ENCODE measurements at places on chromosomes 12 and 14.

DNA sequence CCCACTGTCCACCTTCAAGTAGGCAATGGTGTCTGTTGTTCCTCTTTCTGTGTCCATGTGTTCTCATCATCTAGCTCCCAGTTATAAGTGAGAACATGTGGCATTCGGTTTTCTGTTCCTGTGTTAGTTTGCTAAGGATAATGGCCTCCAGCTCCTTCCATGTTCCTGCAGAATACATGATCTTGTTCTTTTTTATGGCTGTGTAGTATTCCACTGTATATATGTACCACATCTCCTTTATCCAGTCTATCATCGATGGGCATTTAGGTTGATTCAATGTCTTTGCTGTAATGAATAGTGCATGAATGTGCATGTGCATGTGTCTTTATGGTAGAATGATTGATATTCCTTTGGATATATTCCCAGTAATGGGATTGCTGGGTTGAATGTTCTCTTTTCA is 123.3 kb upstream of the LHX5 start:
- DNase-seq, result no peak

DNA sequence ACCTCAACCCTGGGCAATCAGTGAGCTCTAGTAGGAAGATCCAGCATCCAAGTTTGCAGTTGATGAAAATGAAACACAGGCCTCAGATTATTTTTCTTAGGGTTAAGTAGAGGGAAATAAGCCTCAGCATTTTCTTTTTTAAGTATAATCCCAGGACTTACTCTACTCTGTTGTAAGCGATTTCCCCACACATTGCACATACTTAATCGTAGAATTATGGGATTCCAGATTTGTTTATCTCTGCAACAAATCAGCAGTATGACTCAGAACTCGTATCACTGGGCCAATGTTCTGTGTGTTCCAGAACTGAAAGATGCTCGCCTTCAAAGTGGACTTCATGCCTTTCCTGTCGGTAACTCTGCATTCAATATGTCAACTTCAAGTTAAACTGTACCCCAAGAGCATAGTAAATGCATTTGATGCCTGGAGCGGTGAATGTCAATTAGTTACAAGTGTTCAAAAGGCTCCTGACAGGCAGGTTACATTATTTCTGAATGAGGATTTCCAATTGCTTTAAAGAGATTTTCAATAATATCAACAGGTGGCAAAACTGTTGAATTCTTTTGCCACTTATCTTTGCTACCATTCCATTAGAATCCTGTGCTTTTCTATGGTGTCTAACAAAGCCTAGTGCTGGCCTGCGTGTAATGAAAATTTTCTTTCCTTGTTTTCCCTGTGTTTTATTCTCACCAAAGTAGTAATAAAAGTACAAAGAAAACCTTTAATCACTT is 323.8 kb upstream of the SYT1 start:
- DNase-seq, result no peak

DNA sequence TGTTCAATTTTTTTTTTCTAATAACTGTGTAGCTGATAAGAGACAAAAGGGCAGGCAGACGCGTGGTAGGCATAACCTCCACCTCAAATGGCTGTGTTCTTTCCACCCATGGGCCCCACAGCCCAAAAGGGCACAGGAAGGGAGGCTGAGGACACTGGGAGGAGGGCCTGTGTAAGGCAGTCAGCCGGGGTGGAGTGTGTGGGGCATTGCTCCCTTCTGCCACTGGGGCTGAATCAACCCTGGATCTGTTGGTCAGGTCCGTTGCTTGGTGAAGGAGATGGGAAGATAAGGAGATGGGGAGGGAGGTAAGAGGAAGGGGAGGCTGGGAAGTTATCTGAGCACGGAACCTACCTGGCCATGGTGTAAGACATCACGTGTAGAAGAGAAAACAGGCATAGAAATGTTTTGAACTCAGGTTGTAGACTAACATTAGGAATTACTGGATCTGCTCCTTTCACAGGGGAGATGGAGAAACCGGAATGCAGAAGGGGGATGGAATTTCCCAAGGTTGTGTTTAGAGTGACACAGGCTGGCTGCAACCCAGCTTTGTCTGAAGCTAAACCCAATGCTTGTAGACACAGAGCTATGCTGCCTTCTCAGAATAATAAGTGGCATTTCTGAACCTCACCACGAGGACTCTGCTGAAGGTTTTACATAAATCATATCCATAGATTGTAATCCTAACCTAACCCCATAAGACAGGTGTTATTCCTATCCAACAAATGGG is 138.5 kb upstream of the NOS1 start:
- no peak for DNase-seq

DNA sequence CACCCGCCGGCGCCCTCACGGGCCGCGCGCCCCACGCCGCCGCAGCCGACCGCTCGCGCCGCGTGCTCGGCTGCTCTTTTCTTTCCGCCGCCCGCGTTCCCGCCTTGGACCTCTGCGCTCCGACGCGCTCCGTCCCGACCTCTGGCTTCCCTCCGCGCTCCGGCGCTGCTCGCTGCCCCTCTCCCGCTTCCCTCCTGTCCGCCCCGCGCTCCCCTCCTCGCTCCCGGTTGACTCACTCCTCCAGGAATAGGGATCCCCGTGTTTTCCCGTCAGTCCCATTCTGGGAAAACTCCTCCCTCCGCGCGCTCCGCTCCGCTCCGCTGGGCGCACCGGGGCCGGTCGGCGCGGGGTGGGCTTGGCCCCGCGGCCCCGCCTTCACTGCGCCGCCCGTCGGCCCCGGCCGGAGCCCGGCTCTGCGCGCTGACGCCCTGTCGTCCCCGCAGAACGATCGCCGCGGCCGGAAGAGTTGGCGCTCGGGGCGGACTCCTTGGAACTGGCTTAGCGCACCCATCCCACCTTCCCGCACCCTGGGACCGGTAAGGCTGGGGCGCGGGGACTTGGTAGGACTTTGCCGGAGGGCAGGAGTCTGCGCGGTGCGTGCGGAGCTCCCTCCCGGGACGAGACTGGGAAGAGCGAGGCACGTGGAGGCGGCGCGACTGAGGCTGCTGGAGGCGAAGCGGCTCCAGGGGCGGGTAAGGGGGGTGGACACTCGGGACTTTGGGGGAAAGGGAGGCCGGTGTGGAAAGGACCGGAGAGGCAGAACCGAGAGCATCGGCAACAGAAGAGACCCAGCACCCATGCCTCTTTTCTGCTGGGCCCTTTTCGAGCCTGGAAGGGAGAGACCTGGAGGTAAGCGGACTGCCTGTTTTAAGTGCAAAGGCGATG is 550 bp downstream of the TEAD4 start:
- no peak for DNase-seq

- DNase-seq, result no peak
Observed at GRCh38 chr12:53101931-53102781, 1.1 kb upstream of the SOAT2 start.

- no peak for DNase-seq
Observed at GRCh38 chr12:50614167-50614759, 109.5 kb downstream of the DIP2B start.
